ENCODE measurements at places on chromosomes 16 and 17.
A peak's percentile ranks its signal among the peaks of the same experiment; 100 is the strongest.

DNA sequence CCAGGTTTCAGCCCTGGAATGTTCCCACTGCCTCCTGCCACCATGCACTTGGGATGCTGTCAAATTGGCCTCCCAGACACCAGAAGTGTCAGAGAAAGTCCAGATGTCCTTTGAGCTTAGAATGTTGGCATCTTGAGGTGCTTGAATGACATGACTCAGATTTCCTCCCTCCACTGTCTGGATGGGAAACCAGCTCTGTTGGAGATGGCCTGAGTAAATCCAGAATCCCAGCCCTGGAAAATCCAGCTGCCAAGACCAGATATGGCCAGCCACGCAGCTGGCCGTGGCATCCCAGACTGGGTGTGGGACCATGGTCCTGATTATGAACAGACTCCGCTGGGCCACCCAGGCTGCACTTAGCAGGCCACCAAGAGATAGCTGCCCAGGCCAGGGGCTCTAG, 57.0 kb upstream of the CLEC3A start:
- DNase-seq, result no peak

- DNase-seq, result no peak
Observed at GRCh38 chr16:50497592-50497991, 50.6 kb upstream of the NKD1 start.

GRCh38 chr17:65660947-65661346, 99.5 kb upstream of the AXIN2 start:
- DNase-seq, result no peak

- no peak for DNase-seq
Observed at GRCh38 chr16:14088155-14088753, 17.1 kb downstream of the MRTFB start.

GRCh38 chr16:66858740-66859396, 14.7 kb downstream of the CA7 start:
- no peak for DNase-seq

GRCh38 chr16:22659933-22660332, 149.2 kb downstream of the NPIPB5 start:
- DNase-seq, result no peak

GRCh38 chr17:48014595-48015111, 22.9 kb downstream of the COPZ2 start:
- no peak for DNase-seq

DNA sequence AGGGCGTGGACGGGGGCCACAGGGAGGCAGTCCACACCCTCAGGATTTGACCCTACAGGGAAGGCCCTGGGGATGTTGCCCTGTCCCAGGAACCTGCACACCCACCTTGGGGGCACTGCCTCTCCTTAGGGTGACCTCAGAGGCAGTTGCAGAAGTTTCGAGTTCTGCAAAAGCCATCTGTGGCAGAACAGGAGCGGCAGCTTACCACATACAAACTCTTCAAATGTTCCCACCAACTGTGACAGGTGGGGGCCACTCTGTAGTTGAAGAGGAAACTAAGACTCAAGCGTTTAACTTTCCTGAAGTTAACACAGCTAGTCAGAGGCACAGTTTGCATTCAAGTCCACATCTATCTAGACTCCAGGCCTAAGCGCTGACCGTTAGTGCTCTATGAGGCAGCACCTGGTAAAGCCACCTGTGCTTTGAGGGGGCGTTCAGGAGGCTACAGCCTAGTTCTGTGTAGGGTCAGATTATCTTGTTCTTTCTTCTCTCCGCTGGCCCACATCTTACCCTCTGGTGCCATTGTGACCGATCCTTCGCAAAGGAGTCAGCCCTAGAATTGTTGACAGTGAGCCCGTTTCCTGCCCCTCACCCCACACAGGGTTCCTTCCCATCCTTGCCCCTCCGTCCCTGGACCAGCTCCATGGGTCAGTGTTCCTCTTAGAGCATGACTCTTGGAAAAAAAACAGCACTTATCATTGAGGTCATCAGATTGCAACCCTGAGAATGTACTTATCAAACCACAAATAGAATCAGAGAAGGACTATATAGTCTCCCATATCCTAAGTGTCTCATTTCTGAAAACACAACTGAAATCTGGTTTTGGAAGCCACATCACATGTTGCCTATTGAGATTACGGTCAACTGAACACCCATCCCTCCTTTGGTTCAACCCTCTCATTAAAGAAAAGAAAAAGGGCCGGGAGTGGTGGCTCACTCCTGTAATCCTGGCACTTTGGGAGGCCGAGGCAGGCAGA, 45.4 kb downstream of the CDH1 start:
- no peak for DNase-seq

- DNase-seq, result no peak
Observed at GRCh38 chr16:17171250-17172143, 299.3 kb downstream of the XYLT1 start.

DNA sequence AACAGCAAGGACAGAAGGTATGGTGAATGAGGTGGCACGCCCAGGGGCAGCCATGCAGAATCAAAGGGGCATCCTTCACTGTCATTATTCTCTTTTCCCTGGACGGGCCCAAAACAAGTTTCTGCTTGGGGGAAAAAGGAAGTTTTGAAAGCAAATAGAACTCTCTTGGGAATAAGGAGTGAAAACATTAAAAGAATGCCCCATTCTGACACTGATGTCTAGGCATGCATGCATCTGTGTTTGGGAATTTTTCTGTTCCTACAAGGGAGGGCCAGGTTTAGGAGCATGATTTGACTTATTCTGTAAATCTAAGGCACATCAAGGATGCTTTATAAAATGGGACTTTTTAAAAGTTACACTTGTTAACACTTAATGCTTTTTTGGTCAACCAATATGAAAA, 34.3 kb upstream of the SLC12A3 start:
- no peak for DNase-seq

DNA sequence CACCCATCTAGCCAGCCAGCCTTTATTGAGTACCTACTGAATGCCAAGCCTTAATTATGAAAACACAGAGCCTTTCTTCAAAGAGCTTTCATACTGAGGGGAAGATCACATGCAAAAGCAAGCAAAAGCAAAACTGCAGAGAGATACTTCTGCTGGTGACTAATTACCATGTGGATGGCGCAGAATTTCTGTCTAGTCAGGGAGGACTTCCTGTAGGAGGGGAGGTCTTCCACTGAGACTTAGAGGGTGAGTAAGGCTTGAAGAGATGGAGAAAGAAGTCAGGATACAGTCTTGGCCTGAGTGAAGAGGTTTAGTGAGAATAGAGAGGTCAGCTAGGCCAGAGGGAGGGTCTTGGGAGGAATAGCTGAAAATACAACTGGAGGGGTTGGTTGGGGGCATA, 53.9 kb upstream of the CCL2 start:
- no peak for DNase-seq

GRCh38 chr16:71432906-71433305, 8.9 kb downstream of the TLE7 start:
- no peak for DNase-seq

GRCh38 chr17:6591599-6592158, 35.3 kb upstream of the PITPNM3 start:
- no peak for DNase-seq

GRCh38 chr17:35286120-35286781, 43.4 kb downstream of the SLFN5 start:
- no peak for DNase-seq

DNA sequence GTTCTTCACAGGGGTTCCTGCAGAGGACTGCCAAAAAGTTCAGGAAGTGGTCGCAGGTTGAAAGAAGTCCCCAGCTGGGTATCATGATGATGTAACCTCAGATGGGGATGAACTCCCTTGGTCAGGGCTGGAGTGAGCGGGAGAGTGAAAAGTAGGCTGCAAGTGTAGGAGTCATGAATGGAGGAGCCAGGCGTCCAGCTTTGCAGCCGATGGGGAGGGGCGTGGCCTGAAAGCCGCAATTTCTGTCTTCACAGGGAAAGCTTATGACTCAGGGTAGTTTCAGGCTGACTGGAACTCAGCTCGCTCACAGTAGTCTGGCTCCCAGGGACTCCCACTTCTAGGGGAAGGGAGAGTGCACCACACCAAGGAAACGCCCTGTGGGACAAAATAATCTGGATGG, 70.0 kb upstream of the HS3ST3A1 start:
- no peak for DNase-seq

- DNase-seq, result no peak
Observed at GRCh38 chr17:60573236-60574051, 26.5 kb upstream of the PPM1D start.

GRCh38 chr16:88939245-88939971, 37.6 kb downstream of the CBFA2T3 start:
- DNase-seq, result no peak

DNA sequence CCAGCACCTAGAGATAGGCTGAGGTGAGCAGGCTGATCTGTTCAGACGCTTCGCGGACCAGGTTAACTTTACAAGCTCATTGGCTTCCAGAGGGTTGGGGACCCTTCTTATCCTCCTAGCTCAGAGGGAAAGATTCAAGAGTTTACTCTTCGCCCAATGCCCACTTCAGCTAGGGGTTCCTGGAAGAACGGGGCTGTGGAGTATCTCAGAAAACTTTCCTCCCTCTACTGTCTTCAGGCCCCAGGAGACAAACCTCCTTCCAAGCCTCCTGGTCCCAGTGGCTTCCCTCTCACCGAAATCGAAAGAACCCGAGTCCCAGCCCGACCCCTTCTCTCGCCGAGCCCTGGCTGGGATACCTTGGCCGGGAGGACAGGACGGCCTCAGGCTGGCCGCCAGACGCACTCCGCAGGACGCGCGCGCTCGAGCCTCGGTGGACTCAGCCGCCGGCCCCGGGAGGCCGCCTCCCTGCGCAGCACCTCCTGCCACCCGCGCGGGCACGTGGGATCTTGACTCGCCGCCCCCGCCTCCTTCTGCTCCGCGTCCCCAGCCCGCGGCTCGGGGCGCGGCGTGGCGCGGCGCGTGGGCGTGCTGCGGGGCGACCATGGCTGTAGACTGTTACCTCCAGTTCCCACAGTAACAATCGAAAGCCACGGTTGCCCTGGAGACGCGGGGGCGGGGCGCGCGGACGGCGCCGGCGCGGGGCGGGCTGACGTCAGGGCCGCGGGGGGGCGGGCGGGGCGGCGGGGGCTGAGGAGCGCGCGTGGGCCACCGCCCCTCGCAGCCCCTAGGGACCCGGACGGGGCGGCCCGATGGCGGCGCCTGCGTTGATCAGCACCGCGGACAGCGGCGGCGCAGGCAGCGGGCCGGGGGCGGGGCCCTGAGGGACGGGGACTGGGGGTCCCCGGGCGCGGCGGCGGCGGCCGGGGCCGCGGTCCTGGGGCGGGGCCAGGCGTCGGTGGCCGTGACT, 5.3 kb upstream of the HIC1 start:
- DNase-seq, result peak; percentile 89

GRCh38 chr16:1045310-1045992, 27.1 kb upstream of the SSTR5 start:
- no peak for DNase-seq

GRCh38 chr17:77096570-77097214, 44.1 kb upstream of the SEC14L1 start:
- DNase-seq, result no peak

DNA sequence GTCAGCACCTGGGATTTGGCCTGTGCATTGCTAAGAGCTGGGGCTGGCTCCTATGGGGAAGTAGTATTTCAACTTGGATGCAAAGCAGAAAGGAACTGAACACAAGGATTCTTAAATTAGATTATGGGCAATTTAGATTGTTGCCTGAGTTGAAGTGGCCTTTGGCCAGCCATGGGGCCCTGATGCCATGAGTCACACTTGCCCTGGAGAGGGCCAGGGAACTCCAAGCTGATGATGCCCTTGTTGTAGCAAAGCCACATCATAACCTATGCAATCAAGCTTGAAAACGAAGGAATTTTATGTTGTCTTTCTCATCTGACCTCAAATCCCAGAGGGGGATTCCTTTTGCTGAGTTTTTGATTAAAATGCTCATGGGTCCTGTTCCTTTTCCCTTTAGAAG, 3.9 kb upstream of the SPATA32 start:
- no peak for DNase-seq

- DNase-seq, result no peak
Observed at GRCh38 chr16:49748322-49748721, 107.6 kb downstream of the ZNF423 start.

GRCh38 chr17:66114609-66115008, 77.3 kb downstream of the CEP112 start:
- DNase-seq, result no peak

DNA sequence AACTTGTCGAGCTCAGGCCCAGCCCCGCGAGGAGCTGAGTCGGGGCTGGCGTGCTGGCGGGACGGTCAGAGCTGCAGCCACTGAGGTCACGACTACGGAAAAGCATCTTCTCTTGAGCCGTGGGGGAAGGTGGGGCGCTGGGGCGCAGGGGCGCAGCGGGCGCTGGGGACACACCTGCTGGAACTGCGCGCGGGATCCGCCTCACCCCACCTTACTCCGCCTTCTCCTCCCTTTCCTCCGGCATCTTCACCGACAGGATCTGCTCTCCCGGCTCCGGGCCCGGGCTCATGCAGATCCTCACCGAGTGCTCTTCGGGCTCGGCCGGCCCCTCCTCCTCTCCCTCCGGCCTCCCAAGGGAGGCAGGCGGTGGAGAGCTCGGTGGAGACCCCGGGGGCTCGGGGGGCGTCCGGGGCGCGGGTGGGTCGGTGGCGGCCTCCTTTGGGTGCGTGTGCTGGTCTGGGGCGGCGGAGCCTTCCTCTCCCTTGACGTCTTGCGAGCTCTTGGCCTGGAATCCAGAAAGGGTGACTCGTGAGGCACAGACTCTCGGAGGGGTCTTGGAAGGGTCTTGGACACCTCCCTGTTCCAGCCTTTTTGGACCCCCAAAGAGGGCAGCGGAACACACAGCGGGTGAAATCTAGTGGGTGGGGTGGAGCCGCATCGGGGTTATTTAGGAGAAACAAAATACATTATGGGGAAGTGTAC, 81.8 kb upstream of the KIFC3 start:
- no peak for DNase-seq

GRCh38 chr16:47180073-47180472, 36.3 kb upstream of the NETO2 start:
- no peak for DNase-seq

DNA sequence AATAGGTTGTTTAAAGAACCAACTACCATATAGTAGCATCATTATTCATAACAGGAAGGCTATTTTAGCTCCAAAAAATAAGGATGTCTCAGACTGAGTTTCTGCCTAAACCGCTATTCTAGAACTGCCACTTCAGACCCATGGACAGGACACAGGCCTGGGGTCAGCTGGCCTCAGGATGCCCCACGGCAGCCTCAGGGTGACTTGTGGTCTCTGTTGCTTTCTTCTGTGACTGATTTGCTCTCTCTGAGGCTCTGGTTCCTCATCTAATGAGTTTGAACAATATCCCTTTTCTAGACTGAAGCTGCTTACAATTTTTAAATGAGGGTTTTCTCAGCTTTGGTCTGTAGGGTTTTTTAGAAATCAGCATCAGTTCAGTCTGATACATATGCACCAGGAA, 31.8 kb upstream of the IRF8 start:
- no peak for DNase-seq

Data from CD8-positive, alpha-beta memory T cell (primary cell).